ENCODE measurements at places on chromosomes 7 and 10.

- DNase-seq = no peak
These were observed 247.0 kb downstream of the SEMA3D start for GRCh38 chr7:84939888-84940287.

GRCh38 chr7:98531717-98532116 is 85.4 kb upstream of the NPTX2 start:
- DNase-seq = no peak

DNA sequence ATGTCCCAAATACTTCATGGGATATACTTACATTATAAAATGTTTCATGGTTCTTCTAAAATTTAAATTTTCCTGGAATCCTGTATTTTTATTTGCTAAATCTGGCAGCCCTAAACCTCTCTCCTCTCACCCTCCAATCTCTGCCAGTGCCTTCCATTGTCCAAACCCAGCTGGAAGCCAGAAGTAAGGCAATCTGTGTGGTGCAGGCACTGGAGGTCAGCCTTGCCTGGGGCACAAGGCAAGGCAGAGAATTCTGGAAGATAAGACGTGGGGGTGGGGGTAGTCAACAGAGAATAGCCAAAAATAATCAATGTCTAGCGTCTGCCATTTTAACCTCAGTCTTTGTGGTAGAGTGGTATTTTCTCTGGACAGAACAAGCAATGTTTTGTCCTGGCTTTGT is 381.7 kb downstream of the GPAM start:
- no peak for DNase-seq

GRCh38 chr10:125547010-125547650 is 135.8 kb downstream of the TEX36 start:
- no peak for DNase-seq

GRCh38 chr7:105028004-105028403 is 14.0 kb downstream of the KMT2E start:
- no peak for DNase-seq

GRCh38 chr10:4947039-4947634 is 16.1 kb upstream of the AKR1C1 start:
- DNase-seq = no peak

DNA sequence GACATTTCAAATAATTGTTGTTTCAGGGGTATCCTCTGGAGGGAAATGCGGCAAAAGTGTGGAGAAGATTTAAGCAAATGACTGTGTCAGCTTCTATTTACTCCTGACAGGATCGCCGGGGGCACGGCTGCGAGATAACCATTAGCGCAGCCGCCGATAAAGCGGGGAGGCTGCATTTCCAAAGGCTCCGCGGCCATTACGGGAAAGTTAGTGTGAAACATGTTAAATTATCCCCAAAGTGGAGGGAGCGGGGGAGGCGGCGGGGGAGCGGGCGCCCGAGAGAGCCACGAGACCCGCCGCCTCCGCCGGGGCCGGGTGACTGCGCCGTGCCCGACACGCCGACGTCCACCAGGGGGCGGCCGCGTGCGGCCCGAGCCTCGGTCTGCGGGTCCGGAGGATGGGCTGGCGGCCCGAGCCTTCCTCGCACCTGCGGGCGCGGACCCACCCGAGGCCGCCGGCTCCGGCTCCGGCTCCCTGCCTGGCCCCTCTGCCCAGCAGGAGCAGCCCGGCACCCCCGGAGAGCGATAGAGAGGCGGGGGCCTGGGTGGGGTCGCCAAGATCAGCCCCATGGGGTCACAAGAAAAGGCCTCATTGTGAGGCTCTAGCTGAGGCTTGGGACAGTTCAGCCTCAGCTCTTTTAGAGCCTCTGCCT is 74.4 kb upstream of the PAX2 start:
- peak; percentile 49 for DNase-seq

DNA sequence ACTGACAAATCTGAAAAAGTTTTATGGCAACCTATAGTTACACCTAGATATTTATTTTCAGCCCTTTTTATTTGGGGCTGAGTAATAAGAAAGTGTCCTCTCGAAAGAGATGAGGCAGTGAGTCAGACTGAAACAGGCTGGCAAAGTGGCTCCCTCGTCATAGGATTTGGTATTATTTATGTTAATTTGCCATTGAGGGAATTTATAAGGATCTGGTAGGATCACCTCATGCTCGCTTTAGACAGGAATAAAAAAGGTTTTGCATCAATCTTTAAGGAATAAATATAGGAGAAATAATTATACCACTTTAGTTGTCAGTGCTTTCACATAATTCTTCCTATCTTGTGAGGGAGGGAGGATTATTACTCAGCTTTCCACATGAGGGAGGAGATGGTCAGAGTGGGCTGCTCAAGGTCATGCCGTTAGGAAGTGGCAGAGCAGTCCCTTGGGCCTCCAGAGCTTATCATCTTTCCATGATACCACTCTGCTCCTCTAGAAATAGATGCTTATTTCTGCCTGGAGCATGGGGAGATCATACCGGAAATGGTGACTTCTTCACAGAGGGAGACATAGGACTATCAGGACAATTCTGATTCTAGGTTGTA is 356.8 kb downstream of the GPR158 start:
- DNase-seq = no peak

GRCh38 chr10:69045441-69046300 is 42.2 kb upstream of the SRGN start:
- DNase-seq = no peak

DNA sequence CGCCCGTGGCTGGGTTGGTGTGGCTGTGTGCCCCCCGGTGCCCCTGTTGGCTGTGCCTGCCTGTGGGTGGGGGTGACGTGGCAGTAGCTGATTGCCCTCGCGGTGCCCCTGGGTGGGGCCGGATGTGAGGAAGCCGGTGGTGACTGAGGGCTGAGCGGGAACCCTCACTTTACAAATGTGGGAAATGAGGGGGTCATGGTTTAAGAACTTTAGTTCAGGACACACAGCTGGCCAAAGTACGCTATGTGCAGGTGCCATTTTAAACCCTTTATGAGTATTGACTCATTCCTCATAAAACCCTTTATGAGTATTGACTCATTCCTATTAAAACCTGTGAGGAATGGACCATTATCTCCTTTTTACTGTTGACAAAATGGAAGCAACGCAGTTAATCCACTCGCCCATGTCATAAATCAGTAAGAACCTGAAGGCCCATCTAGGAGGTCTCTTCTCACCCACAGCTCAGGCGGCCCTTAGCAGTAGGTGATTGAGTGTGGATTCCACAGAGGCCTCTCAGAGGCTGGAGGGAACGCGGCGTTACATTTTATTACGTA is 290.1 kb upstream of the COBL start:
- no peak for DNase-seq

DNA sequence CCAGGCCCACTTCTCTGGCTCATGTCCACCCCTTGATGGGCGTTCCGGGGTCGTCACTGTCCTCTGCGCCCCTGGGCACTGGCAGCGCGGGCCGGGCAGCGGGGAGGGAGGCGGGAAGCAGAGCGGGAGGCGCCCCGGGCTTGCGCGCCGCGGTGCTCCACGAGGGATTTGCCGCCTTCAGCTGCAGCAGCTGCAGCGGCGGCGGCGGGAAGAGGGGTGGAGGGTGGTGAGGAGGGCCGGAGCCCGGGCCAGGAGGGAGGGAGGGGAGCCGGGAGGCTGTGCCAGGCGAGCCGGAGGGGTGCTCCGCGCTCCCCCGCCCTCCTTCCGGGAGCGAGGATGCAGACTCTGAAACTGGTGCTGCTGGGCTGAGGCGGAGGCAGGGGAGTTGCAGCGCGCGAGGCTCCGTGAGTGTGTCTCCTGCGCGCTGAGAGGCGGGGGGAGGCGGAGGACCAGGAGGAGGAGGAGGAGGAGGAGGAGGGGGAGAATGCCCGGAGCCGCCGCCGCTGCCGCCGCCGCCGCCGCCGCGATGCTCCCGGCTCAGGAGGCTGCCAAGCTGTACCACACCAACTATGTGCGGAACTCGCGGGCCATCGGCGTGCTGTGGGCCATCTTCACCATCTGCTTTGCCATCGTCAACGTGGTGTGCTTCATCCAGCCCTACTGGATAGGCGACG is at the start of gene LHFPL3:
Gene LHFPL3, plus strand, starts transcription at position 308 of the 674 bp plus-strand sequence.
- DNase-seq = no peak

GRCh38 chr10:43206391-43207235 is 60.3 kb downstream of the RASGEF1A start:
- peak; percentile 3 for DNase-seq

DNA sequence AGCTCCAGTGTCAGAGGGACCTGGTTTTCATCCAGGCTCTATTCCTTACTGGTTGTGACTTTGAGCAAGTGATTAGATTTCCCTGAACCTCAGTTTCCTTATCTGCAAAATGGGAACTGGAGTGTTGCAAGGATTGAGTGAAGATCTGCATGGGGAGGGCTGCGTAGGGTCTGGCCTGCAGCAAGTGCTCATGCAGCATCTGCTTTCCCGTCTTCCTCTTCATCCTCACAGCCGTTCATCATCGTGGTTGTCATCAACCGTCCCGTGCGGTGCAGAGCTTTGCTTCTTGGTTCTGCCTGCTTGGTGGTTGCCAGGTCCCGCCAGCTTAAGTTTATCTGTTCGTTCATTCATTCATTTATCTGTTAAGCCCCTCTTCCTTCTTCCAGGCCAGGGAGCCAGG is 135.0 kb downstream of the GRK5 start:
- no peak for DNase-seq

DNA sequence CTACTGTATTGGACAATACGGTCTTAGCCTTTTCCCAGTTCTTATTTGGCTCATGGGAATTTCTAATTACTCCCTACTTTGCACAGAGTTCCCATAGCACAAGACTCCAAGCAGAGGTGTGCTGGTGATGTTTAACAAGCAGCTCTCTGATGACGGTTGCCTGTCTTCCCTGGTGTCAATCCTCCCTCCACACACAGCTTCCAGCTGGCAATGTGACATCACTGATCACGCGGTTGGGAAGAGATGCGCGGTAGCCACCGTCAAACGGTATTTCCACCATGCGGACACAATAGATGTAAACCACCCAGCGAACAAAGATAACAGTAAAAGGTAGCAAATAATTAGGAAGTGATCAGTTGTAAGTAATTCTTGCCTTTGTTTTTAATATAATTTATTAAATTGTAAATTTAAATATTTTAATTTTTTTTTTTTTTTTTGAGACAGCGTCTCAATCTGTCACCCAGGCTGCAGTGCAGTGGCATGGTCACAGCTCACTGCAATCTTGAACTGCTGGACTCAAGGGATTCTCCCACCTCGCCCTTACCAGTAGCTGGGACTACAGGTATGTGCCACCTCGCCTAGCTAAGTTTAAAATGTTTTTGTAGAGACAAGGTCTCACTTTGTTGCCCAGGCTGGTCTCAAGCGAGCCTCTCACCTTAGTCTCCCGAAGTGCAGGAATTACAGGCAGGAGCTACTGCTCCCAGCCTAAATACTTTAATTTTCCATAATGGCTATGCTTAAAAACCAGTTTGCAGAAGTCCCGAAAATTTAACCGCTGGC is 36.3 kb upstream of the IL15RA start:
- DNase-seq = no peak

DNA sequence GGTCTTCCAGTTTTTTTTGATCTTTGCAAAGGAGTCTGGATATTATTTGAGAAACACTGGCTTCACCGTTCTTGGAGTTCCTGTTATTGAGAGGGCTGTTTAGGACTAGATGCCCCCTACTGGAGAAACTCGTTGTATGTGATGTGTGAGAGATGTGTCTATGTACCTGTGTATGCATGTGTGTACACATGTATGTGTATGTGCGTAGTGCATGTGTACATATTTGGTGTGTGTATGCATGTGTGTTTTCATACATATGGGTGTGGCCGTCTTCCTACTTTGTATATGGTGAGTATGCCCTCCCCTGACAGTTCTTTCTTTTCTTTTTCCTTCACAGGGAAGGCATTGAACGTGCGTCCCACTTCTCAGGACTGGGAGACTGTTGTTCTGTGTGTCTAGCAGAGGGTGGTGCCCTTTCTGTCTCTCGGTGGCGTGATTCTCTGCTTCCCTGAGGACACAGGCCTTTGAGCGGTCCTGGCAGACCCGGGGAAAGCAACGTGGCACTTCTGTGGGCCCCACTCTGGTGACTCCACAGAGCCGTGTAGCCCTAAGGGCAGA is 3.0 kb upstream of the CALHM3 start:
- no peak for DNase-seq

DNA sequence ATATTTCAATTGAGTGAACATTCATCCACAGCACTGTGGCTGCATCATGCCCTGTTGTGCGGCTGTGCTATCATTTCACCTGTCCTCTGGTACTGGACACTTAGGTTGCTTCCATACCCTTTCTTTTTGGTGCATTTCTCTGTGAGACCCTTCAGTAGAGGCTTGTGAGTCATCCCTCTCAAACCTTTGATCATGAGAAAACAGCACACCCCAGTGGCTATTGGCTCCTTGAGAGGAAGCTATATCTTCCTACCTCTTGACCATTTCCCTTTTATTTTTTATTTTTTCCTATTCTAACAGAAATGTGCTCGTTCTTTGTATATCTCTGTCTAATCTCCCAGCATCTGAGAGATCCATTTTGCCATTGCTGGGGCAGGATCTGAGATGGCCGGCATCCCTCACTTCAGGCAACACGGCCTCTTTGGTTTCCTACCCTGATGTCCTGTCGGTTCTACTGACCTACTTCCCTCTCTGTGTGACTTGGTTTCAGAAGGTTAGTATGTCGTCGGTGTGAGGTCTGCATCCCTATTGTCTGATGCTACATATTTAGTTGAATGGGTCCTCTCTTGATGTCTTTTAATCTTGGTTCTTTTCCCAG is 23.8 kb upstream of the PIK3AP1 start:
- no peak for DNase-seq

GRCh38 chr10:104574838-104575237 is 66.3 kb upstream of the SORCS3 start:
- no peak for DNase-seq

DNA sequence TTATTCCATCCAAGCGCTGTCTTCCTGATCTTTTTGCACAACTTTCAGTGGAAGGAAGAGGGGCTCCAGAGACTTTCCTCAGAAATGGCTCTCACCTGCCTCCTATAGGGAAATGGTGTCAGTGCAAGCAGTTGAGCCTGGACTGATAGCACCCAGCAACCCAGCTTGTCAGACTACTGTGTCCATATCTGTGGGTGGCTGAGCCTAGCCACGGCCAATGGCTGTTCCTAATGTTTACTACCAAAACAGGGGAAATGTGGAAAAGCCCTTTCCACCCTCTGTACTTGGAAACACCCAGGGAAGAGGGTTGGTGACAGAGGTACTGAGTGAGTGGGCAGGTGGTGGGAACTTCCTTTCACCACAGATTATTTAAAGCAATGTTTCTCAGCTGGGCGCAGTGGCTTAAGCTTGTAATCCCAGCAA is 4.3 kb upstream of the YKT6 start:
- no peak for DNase-seq

DNA sequence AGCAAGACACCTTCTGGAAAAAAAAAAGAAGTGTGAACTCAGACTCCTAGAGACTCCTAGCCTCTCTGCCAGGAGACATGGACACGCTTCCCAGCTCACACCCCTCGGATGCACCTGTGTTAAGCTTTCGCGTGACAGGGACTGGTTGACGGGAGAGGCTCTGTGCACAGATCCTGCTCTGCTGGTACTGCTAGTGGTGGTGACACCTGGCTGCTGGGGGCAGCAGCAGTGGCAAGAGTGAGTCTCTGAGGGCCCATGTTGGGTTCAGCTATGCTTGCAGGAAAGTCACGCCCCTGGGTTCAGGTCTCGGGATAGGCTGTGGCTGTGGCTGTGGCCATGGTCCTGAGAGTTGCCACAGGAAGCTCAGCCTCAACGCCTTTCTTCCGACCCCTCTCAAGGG is 81.1 kb downstream of the XRCC2 start:
- DNase-seq = no peak
